HCEC 1CT (cell line): ENCODE measurements at places on chromosomes 2 and 18.
A peak's percentile ranks its signal among the peaks of the same experiment; 100 is the strongest.

DNA sequence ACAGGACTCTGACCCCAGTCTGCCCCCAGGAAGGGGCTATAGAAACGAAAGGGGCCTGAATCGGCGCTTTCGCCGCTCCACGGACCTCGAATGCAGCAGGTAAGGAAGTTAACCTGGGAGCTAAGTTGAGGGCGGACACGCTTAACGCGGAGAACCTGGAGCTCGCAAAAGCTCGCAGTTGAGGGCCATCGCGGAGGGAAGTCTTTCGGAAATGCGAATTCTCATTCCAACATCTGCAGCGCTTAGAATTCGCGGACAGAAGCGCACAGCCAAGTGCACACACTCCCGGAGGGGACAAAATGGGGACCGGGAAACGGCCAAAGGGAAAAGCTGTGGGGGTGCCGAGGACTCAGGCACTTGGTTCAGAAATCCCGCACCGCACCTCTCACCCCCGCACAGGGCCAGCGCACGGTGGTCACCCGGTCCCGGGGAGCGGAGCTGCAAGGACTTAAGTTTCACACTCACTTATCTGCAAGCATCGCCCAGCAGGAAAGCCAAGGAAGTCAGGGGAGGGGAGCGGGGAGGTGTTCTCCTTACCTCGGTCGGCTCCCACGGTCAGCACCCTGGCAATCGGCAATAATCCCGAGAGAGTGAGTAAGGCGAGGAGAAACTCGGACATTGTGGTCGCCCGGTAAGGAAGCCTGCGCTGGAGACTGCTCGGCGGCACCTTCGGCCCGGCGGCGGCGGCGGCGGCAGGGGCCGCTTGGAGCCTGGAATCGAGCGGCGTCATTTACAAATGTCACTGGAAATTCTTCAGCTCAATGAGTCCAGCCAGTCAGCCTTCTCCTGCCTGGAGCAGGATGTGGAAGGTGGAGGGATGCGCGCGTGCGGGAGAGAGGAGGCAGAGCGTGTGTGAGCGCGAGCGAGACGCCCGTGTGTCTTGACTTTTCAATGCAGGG lies 456 bp downstream of the LRP1B start:
- peak; percentile 63 for DNase-seq

DNA sequence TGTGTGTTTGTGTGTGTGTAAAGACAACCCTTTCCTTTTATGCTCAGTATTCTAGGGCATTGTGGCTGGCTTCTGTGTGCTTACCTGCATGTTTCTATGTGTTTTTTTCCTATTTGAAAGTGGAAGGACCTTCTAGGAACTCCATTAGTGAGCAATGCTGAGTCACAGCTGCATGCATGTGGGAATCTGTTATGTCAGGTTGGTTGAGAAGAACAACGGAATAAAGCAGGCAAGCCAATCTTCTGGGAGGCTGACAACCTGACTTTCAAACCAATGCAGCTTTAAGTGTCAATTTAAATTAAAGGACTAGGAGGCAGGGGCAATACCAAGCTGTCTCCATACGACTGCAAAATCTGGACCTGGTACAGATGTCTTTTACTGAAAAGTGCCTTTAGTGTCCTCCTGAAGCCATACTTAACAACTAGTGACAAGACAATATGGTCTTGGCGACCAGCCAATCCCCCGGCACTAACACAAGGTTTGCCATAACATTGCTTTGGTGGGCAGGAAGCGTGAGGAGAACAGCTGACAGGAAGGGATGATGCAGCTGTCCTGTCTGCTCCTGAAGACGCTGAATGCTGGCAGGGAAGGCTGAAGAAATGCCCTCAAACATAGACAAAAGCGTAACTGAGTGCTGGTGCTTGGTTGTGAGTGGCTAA lies 514.7 kb upstream of the CDH7 start:
- no peak for DNase-seq

DNA sequence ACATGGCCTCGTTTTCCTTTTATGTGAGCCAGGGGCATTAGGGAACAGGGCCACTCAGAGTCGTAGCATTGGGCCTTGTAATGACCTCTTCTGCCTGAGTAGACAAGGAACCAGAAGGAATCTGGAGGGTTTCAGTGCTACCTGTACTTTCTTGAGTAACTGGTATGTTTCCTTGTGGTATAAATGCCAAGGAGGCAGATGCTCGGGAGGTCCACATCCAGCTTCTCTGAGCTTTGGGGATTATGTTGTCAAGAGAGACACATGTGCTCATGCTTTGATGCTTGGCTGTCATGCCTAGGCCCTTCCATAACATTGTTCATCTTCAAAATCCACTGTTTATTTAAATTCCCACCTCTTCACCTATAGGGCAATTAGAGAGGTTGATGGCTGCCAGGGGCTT lies 26.3 kb downstream of the FOSL2 start:
- no peak for DNase-seq

DNA sequence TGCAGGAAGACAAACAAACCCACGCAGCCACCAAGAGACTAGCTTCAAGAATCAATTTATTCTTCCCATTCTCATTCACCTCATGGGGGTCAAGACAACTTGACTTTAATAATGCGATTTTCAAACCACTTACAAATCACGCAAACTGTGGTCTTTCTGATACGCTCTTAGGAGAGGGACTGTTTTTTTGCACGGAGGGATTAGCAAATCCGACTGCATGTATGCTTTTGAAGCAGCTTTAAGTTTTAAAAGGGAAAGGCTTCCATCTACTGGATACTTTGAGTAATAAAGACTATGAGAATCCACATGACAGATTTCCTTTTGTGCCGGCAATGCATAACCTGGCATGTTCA lies 322.9 kb upstream of the KCNJ3 start:
- peak; percentile 9 for DNase-seq

DNA sequence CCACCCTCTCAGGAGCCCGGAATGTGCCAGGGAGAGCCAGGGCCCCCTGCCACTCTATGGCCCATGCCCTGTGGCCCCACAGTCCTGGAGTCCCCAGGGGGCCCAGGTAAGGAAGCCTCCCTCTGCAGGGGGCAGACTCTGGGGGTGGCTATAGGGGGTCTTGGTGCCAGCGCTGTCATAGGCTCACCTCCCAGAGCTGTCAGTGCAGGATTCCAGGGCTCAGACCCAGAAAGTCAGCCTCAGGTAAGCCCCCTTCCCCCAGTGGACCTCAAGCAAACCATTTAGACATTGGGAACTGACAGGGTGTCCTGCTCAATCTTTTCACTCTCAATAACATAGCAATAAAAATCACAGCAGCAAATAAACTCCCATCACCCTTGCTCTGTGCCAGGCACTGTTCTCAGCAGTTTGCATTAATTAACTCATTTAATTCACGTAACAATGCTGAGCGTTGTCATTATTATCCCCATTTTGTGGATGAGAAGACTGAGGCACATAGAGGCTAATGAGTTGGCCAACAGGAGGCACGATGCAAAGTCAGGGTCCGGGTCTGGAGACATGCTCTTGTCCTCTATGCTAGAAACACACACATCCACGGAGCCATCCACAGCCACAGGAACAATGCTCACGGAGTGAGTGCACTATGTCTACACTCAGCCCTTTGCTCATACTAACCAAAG lies 79.6 kb downstream of the TNS1 start:
- no peak for DNase-seq

DNA sequence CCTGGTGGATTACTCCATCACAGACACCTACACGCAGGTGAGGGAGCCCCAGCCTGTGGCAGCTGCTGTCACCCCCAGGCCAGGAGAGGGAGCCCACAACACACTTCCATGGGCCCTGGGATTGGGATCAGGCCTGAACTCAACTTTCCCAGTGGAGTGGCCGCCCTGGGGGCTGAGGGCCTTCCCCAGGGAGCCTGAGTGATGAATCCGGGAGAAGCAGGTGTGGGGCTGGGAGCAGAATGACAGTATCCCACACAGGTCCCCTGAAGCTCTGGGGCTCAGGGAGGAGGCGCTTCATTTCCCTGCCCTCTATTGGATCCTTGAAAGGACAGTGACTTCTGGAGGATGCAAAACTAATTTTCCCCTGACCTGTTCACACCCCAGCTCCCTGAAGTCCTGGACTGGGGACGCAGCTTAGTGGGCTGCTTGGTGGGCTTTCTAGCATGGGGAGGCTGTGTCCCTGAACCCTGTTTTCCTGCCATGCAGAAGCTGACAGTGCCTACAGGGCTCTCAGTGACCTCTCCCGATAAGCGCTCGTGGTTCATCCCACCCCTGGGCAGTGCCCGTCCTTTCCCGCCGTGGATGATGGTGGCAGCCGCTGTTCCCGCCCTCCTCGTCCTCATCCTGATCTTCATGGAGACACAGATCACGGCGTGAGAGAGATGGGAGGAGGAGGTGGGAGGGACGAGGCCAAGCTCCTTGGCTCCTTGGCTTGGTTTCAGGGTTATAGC lies 11.0 kb downstream of the SLC4A3 start:
- no peak for DNase-seq
